ENCODE measurements at places on chromosomes 6 and 20.
A peak's percentile ranks its signal among the peaks of the same experiment; 100 is the strongest.

DNA sequence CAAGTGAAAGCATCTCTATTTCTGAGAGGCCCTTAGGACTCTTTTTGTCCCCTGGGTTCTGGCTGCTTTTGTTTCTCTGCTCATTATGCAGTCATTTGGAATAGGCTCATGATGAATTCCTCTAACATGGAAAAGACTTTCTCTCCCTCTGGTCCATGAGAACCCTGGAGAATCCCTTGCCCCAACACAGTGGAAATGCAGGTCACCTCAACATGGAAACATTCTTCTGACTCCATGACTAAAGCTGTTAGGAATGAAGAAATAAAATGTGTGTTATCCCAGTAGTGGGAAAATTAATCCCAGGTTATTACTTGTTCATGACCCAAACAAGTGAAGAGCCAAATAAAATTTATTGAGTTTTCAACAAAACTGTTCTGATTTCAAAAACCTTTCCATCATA, 458.6 kb downstream of the EPM2A start:
- no peak for DNase-seq

DNA sequence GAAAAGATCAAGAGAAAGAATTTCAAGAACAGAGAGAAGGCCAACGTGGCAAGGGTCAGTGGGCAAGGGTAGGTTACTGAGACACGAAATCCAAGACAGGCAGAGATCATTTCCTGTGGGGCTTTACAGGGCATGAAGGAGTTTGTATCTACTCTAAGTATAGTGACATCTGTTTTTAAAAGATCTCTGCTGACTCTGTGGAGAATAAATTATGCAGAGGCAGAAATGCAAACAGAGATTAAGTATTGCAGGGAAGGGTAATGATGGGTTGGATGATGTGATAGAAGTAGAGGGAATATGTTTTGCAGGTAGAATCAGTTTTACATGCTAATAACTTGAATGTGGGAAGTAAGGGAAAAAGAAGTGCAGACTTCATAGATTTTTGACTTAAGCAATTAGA, 243.5 kb downstream of the FRK start:
- DNase-seq = no peak

DNA sequence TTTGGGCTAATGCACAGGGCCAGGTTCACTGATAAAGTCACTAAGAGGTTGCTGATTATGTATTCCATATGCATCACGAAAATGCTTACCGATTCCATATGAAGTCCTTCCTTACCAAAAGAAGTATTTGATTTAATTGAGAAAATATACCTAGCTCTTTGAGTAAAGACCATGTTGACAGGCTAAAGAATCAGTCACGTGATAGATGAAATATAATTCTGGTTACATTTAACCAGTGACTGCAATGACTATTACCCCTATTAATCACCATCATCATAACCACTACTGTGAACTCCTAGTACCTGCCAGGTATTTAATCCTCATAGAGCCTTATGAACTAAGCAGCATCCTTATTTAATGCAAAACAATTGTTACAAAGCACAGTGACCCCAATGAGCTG, 110.1 kb downstream of the HIVEP2 start:
- DNase-seq = no peak

- DNase-seq = no peak
These were observed 21.0 kb downstream of the JPH2 start for GRCh38 chr20:44166008-44166407.

DNA sequence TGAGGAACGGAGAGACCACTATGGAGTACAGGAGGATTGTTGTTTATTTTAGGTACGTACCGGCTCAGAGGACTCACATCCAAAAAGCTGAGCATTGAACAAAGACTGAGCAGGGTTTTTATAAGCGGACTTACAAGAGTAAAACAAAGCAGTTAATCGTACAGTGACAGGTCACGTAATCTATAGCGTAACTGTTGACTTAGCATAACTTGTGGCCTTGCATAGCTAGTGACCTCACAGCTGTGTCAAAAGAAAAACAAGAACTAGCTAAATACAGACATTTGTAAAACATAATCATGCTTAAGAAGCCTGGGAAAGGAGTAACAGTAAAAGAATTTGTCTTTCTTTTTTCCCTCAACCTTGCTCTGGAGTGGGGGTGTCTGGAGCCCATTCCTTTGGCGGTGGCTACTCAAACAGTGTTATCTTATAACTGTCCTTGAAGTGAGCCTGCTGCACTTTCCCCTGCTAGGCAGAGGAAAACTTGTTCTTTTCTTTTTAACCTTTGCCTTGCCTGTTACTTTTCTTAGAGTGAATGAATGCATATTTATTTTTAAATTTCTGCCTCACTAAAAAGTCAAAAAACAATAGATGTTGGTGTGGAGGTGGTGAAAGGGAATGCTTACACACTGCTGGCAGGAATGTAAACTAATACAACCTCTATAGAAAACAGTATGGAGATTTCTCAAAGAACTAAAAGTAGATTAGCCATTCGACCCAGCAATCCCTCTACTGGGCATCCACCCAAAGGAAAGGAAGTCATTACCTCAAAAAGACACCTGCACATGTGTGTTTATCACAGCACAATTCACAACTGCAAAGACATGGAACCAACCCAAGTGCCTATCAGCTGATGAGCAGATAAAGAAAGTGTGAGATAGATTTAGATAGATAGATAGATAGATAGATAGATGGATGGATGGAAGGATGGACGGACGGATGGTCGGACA, 109.0 kb downstream of the TAF4 start:
- DNase-seq = no peak

- no peak for DNase-seq
These were observed 284.7 kb upstream of the HSF2 start for GRCh38 chr6:122114717-122115116.

GRCh38 chr6:119541132-119541905, 191.8 kb upstream of the MAN1A1 start:
- DNase-seq = peak; percentile 93

DNA sequence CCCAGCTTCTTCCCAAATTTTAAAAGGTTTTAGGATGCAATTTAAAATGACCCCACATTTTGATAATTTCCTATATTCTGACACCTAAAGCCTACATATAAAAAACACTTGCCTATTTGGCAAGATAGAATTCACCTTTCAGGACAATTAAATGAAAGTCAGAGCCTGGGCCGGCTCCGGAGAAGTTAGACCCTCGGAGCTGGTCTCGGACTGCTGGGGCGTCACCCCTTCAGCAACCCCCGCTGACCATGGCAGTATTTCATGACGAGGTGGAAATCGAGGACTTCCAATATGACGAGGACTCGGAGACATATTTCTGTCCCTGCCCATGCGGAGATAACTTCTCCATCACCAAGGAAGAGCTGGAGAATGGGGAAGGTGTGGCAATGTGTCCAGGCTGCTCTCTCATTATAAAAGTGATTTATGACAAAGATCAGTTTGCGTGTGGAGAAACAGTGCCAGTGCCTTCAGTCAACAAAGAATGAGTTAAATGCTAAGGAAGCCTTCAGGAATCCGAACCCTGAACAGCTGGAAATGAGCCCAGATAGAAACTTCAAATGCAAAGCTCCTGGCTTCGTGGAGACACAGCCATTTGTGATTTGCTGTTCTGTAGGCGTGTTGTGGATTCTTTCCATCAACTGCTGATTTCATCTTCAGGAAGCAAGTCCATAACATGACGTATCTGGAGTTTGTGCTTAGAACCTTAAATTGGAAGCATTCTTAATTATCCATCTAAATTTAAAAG, 16.0 kb downstream of the TCFL5 start:
- DNase-seq = no peak

- no peak for DNase-seq
These were observed 6.7 kb downstream of the TSHZ2 start for GRCh38 chr20:52978851-52979250.

- DNase-seq = no peak
These were observed 433.9 kb upstream of the MAP3K7 start for GRCh38 chr6:91020744-91021143.

GRCh38 chr6:43268782-43269272, 25.5 kb downstream of the TTBK1 start:
- DNase-seq = no peak

- DNase-seq = no peak
These were observed 17.2 kb downstream of the GSTA1 start for GRCh38 chr6:52786249-52786956.

DNA sequence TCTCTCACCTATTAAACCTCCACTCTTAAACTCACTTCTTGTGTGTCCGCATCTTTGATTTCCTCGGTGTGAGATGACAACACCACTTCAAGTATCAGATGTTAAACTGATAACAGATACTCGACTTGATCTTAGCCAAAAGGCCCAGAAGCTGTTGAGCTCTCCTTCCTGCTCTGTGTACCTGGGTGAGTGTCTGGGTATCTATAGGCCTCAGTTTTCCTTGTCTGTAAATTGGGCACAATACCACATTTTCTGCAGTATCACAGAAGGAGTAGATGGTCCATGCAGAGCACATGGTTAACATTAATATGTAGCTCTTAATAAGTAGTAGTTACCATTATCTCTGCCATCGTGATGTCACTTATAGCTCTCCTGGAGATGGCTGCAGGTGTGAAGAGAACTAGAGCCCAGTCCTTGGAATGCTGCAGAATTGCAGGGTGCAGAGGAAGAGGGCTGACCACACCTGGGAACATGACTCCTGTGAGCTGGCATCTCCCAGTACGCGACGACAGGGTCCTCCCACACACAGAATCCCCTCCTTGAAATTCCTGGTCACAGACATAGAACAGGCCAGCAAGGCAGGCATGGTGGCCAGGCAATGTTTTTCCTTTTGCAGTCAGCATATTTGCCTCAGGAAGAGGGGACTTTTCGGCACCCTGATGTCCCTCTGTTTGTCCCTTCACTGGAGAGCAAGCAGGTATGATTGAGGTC, 110.3 kb upstream of the SNX9 start:
- DNase-seq = no peak

DNA sequence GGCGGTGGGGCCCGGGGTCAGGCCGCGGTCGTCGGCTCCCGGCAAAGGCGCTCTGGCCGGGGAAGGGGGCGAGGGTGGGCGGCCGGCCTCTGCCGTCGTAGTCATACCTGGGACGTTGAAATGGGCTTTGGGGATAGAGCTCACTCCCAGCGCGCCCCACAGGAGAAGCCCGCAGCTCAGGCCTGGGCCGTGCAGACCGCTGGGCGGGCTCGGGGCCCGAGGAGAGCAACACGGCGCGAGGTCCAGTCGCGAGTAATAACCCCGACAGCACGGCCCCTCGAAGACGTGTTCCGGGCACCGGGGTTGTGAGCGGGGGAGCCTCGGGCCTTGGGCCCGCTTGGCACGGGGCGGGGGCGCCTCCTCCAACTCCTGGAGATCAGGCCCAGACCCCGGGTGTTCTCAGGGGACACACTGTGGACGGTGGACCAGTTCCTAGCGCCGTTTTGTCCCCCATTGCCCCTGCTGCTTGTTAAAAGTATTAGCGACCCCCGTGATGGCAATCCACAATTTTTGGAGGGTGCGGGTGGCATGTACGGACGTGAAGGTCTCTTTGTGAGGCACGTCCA, 10.9 kb downstream of the FOXC1 start:
- DNase-seq = no peak

DNA sequence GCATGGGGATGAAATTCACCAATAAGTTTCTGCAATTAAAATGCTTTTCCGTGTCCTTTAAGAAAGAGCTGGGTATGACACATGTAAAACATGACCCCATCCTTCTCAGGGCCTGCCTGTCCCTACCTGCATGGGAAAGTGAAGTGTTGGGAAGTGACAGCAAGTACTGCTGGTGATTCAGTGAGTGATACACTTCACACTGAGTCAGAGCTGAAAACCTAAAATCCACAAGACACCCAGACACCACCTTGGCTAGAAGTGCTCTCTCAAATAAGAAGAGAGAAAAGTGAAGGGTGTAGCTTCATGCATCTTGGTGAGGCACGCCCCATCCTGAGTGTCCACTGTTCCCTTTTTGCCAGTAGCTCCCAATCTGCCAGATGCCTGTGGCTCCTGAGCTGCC, 3.3 kb downstream of the RAB22A start:
- no peak for DNase-seq

- DNase-seq = no peak
These were observed 15.7 kb upstream of the UNC93A start for GRCh38 chr6:167275436-167275835.

- DNase-seq = no peak
These were observed 28.0 kb downstream of the PEX3 start for GRCh38 chr6:143478479-143479062.

DNA sequence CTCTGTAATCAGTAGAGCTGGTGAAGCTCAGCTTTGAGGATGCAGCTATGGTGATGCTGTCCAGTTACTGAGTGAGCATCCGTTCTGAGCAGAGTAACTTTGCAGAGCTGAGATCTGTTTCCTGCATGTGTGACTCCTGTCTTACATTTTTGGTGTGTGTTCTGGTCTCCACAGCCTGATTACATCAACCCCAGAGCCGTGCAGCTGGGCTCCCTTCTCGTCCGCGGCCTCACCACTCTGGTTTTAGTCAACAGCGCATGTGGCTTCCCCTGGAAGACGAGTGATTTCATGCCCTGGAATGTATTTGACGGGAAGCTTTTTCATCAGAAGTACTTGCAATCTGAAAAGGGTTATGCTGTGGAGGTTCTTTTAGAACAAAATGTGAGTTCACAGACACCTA, 81.6 kb downstream of the FAM120B start:
- DNase-seq = no peak

- no peak for DNase-seq
These were observed 224.9 kb downstream of the PHACTR1 start for GRCh38 chr6:12941422-12941821.

- DNase-seq = no peak
These were observed 169.8 kb downstream of the MMS22L start for GRCh38 chr6:97113170-97113569.

GRCh38 chr6:52981222-52981900, 13.7 kb downstream of the GSTA4 start:
- DNase-seq = no peak

DNA sequence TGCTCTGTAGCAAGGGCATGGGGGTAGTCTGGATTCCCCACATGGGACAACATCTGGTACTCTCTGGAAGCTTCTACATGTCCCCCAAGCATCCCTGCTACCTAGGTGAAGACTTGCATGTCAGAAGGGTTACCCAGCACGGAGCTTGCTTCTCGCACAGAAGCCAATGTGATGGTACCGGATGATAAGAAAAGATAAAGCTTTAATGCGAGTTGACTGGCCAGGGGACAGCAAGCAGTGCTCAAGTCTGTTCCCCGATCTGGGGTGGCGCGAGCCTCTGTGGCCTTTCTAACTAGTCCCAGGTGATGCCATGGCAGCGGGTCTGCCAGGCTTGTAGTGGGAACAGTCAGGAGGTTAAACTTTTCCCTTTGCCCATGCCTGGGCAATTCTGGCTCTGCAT, 70.0 kb upstream of the TIAM2 start:
- DNase-seq = no peak

DNA sequence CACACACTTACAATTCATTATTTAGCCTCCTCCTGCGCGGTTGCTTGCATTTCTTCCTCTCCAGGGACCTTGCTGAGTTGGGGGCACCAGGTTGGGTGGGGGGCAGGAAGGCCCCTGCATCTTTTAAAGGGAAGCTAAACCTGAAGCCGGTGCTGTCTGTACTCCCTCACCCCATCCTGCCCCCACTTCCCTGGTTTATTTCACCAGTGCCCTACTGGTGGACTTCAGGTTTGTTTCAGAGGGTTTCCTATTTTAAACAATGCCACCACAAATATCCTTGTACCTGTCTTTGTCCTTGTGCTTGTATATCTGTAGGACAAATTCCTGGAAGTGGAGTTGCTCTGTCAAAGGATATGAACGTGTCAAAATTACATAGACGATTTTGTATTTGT, 21.0 kb downstream of the PTK7 start:
- DNase-seq = no peak
